Central memory CD8-positive, alpha-beta T cell (primary cell): ENCODE measurements at places on chromosomes 1 and 21.

GRCh38 chr21:31744182-31744800 lies 12.4 kb upstream of the SCAF4 start:
- no peak for DNase-seq

GRCh38 chr1:65357291-65357960 lies 48.1 kb downstream of the DNAJC6 start:
- DNase-seq = no peak

GRCh38 chr1:154404511-154404931 lies 622 bp upstream of the IL6R start:
- no peak for DNase-seq

- no peak for DNase-seq
Measured at GRCh38 chr1:160189649-160190625, at the start of gene CASQ1. Gene CASQ1 (plus strand): TSS chr1:160190575. CDS start chr1:160190752, 177 bp downstream.

- no peak for DNase-seq
Measured at GRCh38 chr1:93635614-93636543, 45.8 kb downstream of the BCAR3 start.

DNA sequence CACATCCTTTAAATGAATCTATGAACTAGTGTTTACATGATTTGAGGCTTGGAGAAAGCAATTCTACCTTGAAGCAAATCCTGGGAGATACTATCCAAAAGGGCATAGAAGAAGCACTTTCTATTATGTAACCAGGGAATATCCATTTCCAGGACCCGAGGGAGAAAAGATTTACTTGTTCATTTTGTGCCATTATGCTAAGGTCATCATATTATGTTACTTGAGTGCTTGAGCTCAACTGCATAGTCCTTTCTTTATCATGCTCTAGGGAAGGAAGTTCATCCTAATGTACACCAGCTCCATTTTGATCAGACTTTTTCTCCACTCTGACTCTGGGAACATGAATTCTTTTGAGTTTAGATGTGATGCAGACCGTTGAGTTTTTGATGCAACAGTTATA lies 188.6 kb upstream of the SNX7 start:
- DNase-seq = no peak

DNA sequence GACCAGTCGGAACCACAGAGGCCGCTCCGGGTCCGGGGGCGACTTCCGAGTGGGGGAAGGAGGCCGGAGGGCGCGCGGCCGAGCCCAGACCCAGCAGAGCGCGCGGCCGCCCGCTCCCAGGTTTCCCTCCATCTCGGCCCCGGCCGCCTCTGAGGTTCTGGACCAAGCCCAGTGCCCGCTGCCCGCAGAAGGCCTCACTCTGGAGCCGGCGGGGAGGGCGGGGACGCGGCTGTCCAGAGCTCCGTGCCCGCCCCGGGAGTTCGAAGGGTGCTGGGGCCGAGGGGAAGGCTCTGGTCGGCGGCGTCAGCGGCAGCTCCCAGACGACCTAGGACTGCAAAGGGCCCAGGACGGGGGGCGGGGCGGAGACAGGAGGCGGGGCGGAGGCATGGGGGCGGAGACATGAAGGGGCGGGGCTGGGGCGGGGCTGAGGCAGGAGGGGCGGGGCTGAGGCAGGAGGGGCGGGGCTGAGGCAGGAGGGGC lies 48.0 kb upstream of the SLC19A1 start:
- DNase-seq = peak; percentile 30

DNA sequence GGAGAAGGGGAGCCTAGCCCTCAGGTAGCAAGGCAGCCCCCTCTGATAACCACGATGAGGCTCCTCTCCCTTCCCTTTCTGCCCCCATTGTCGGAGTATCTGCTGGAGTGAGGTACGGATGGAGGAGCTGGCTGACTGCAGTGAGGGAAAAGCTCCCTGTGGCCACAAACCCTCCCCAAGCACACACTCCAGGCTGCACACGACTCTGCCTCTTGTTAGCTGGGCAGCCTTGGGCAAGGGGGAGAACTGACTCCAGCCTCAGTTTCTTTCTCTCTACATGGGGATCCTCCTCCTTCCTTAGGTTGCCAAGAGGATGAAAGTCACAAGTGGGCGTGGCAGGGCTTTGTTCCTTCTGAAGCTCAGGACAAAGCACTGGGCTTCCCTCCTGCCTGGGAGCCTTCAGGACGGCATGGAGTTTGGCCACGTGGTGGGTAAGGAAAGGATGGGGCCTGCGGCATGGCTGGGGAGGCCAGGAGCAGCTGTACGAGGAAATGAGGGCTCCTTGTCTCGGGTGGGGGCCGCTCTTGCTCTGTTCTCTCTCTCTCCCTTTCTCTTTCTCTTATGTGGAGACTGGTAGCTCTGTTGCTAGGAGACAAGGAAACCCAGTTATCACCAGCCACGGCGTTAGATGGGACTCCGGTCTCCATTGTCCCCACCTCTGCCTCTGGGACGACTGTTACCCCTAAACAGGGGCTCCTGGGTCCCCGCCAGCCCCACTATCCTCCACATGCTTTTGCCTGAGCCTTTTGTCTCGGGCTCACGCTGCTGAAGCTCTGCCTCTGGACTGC lies 39.7 kb downstream of the LRP8 start:
- DNase-seq = no peak

DNA sequence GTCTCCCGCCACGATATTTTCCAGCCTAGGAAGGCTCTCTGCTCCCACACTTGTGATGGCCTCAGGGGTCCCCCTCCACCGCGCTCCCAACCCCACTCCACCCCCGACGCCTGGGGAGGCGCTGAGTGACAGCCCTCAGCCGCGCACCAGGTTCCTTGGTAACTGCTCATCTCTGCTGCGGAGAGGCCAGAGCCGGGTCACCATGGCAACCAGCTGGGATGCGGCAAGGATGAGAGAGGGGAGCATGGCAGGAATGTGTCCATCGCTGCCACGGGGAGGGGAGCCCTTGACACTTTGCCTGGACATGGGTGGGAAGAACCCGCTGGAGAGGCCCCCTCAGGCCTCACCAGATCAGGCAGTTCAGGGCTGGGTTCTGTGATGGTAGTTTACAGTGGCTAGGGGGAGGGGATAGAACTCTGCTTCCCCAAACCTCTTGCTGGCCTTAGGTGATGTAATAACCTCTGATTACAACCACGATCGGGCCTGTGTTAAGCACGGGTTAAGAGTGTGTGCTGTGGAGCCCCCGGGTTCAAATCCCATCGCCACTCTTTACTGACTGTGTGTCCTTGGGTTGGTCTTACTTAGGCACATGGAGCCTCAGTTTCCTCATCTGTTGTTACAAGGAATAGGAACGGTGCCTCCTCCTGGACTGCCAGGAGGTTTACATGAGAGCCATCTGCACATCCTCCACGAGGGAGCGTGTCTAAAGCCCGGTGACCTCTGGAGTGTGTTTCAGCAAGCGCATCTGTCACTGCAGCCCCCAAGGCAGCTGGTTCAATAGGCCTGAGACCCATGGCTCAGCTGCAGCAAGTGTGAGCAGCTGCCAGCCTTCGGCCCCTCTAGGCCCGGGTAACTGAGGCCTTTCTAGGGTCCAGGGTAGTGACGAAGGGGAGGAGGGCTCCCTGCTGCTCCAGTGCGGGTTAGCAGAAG lies 6.3 kb downstream of the KIF17 start:
- DNase-seq = no peak

- DNase-seq = no peak
Measured at GRCh38 chr1:31207046-31207445, 32.6 kb downstream of the NKAIN1 start.
